ENCODE measurements at places on chromosomes 16 and 17. TPM values are rescaled to one million over a fixed set of nuclear protein-coding genes. Genes with fewer than 3 reads are reported as not detected.
A peak's percentile ranks its signal among the peaks of the same experiment; 100 is the strongest.

DNA sequence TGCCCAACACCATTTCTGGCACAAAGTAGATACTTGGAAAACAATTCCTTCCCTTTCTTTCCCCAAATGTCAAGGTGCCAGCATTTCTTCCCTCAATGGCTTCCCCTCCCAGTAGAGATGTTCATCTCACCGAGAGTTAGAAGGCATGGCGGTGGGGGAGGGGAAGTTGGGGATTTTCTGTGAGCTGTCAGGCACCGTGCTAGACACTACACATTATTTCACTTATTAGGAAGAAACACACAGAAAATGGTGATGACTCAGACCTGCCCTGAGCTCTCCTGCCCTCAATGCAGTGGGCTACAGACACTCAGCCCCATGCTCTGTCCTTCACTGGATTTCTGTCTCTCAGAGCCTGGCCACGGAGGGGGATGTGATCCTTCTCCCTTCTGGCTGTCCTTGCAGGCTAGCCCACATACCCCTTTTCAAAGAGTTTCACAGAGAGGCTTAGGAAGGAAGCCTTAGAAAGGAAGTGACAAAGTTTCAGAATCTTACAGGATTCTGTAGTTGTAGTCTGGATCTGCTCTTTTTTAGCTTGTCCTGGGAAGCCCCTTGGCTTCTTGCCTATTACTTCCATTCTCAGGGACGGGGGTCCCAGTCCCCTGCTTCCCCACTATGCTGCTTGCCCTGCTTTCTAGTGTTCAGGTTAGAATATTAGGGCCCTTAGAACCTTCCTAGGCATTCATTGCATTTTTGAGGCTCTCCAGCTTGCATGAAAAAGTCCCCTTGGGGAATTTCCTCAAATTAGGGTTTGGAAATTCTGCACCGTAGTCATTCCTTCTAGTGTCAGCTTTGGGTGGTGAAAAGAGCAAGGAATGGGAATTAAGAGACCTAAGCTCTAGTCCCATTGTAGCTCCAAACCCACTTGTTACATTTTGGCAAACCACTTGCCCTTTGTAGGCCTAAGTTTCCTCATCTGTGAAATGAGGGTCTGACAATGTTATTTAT is 12.2 kb upstream of the CCL5 start:
- DNase-seq = no peak

GRCh38 chr17:56373981-56374833 is 219.3 kb upstream of the NOG start:
- DNase-seq = no peak

DNA sequence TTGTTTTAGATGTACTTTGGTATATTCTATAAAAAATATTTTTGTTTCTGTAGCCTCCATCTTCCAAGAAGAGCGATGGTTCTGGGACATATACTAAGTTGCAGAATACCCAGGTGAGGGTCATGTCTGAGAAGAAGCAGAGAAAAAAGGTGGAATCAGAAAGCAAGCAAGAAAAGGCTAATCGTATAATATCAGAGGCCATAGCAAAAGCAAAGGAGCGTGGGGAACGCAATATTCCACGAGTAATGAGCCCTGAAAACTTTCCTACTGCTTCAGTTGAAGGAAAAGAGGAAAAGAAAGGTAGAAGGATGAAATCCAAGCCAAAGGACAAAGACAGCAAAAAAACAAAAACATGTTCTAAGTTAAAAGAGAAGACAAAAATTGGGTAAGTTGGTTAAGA is 154.6 kb downstream of the CHD9 start:
- no peak for DNase-seq

- DNase-seq = no peak
Observed at GRCh38 chr16:75647112-75647491, 363 bp downstream of the KARS1 start.

DNA sequence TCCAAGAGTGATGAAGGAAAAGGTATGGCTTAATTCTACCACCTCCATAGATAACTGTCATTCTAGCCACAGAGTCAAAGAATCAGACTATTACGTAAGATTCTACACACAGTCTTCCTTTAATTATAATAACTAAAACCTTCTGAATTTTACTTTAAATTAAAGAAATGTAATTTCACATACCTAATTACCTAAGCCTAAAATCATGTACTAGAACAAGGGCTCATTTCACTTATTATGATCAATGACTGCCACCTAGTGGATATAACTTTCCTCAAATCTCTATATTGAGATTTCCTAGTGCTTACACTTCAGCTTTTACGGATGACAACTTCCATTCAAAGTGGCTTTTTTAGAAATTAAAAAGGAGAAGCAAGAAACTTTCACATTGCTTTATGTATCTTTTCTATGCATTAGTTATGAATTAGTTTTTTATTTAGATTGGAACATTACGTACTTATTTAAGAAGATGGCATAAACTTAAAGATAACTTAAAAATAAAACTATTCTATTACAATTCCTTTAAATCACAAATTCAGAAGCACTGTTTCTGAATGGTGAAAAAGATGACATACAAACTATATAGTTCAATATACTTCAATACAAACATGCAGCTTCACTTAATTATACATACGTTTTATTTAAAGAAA is 18.2 kb upstream of the ABCA10 start:
- peak; percentile 60 for DNase-seq

ANKFN1 gene
- 0.13 TPM for total RNA-seq

DNA sequence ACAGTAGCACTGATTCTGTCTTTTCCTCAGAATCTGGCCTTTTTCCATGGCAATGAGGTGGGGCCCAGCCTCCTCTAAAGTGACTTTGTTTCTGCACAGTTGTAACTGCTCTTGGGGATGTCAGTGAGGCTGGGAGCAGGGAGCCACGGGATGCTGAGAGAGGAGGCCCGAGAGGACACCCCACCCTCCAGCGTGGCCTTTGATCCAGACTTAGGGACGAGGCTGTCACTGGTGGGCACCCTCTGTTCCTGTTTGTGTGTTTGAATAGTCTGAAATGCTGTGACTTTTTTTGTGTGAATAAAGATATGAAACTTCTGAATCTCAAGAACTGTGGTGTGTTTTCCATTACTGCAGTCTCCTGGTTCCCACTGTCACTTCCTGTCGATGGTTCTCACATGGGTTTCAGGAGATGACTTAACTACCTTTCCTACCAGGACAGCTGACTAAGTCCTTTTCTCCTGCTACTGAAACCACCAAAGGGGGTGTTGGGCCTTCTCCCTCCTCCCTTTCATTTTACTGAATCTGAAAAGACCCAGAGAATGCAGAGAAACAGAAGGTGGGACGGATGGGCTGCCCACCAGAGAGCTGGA is 18.6 kb downstream of the KCTD2 start:
- no peak for DNase-seq

DNA sequence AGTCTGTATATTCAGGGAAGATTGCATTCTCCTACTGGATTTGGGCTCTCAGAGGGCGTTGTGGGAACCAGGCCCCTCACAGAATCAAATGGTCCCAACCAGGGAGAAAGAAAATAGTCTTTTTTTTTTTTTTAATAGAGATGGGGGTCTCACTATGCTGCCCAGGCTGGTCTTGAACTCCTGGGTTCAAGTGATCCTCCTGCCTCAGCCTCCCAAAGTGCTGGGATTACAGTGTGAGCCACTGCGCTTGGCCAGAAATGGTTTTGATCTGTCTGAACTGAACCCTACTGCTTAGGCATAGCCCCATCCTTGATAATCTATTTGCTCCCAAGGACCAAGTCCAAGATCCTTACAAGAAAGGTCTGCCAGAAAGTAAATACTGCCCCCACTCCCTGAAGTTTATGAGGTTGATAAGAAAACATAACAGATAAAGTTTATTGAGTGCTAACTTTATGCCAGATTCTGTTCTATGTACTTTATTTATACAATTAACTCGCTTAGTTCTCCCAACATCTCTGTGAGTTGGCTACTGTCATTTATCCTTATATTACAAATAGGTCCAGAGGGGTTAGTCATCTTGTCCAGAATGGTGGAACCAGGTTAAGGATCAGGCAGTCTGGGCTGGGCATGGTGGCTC is 13.5 kb downstream of the G6PC1 start:
- no peak for DNase-seq

DNA sequence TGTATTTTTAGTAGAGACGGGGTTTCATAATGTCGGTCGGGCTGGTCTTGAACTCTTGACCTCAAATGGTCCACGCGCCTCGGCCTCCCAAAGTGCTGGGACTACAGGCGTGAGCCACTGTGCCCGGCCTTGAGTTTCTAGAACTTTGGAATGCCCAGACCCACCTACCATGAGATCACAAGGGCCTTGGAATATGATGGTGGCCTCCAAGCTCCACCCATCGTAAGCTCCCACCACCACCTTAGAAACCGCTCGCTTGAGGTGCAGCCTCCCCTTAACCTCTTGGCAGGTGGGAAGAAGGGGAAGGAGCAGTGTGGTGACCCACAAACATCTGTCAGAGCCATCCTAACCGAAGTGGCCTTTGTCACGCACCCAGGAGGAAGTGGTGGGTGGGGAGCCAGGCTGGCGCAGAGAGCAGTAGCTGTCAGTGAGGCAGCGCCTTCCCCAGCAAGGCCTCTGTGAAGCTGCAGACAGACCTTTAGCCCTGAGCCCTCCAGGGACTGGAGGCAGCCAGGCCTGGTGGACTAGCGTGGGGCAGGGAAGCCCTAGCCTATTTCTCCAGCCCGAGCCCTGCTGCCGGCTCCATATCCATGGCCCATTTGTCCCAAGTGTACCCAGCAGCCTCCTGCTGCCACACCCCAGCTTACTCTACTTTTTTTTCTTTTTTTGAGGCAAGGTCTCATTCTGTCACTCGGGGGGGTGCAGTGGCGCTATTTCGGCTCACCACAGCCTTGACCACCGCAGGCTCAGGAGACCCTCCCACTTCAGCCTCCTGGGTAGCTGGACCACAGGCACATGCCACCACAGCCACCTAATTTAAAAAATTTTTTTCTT is 13.1 kb upstream of the SEPHS2 start:
- DNase-seq = no peak

GRCh38 chr17:40329839-40330794 is 21.1 kb downstream of the RARA start:
- DNase-seq = no peak

- DNase-seq = no peak
Observed at GRCh38 chr17:74524653-74525464, 6.4 kb downstream of the CD300LB start.

- no peak for DNase-seq
Observed at GRCh38 chr17:70563281-70563820, 394.0 kb downstream of the KCNJ2 start.

- DNase-seq = no peak
Observed at GRCh38 chr17:78729641-78730040, 52.4 kb downstream of the CYTH1 start.

DNA sequence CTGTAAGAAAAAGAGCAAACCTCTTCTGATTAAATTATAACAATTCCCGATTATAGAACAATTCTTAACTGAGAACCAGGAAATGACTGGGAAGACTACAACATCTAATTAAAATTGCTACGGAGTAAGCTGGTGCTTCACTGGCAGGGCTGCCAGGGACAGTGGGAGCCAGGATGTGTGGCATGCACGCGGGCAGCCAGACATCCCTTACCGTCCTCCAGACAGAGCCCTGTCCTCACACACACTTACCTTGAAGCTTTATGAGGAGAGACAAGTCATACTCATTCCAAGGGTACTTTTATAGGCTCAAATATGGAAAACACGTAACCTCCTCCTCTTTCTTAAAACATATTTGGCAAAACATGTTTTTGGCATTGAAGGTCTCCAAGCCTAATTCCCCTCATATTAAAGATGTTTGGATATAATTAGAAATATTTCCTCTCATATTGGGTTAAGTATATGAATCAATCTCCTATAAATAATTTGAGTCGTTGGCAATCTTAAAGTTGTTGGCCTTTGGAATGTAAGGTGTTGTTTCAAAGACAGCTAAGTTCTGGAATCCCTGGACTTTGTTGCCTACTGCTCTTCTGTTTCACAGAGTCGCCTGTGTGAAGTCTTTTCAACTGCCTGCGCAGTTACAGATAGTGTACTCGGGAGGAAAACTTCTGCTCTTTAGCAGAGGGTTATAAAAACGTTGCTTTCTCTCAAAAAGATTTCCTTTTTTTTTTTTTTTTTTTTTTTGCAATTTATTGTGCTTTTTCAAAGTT is at the start of gene MYH1:
Gene MYH1 (minus strand): TSS at position 272 of the 767 bp plus-strand sequence. CDS start 1,900 bp downstream, outside the sequence.
- DNase-seq = no peak

DNA sequence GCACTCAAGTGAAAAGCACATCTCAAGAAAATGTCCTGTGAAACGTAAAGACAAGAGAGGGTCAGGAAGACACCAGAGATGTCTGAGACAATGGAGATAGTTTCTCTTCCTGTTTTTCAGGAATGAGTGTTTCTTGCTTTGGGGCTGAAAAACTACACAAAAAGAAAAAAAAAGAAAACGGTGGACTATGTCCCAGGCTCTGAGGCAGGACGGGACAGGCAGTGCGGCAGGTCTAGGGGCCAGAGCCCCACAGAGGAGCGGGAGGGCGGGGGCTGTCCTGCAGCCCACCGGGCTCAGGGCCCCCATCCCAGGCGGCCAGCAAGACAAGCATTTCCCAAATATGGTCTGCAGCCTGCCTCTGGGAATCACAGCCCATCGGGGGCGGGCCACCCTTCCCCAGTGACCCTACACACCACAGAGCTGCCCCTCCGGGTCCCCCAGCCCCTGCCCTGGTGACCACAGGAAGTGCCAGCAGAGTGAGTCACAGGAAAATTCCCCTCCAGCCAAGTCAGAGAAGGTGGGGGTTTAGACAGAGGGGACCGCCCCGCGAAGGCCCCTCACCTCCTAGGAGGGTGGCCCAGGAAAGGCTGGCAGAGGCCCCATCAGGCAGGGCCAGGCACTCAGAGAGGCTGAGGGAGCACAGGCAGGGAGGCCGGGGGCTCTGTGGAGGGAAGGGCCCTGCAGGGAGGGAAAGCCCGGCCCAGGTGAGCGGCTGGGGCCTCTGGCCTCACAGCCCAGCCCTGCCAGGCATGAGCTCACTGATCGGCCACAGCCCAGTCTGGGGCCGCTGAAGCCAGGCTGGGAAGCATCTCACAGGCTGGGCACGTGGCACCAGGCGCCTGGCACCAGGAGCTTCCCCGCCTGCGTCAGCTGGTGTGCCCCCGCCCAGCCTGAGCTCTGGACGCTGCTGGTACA is 6.3 kb downstream of the BCAR1 start:
- peak; percentile 69 for DNase-seq

NECAB2 gene
- total RNA-seq = not detected

- no peak for DNase-seq
Observed at GRCh38 chr16:6725634-6726331, 606.9 kb upstream of the RBFOX1 start.

GRCh38 chr16:10922328-10923145 is 19.7 kb downstream of the DEXI start:
- no peak for DNase-seq

DNA sequence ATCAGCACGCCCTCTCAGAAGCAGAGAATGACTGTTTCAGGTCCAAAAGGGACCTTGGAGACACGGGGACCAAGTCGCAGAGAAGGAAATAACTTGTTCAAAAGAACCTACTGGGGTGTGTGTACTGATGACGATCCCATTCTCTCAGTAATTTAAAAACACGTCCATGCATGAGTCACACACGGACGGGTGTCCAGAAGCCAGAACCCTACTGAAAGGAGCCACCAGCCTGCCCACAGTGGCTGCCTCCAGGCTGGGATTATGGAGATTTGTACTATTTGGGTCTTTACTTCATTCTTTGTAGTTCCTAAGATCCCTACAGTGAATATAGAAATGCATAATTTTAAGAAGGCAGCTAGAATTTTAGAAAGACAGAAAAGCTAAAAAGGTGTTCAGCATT is 27.8 kb downstream of the TMEM204 start:
- DNase-seq = no peak

TNFSF13 gene
- total RNA-seq = 3.7 TPM
